GM12864 (cell line): ENCODE measurements at places on chromosomes 5 and 9.
A peak's percentile ranks its signal among the peaks of the same experiment; 100 is the strongest.

- DNase-seq: no peak
These were observed 31.2 kb upstream of the PTGS1 start for GRCh38 chr9:122339579-122339978.

DNA sequence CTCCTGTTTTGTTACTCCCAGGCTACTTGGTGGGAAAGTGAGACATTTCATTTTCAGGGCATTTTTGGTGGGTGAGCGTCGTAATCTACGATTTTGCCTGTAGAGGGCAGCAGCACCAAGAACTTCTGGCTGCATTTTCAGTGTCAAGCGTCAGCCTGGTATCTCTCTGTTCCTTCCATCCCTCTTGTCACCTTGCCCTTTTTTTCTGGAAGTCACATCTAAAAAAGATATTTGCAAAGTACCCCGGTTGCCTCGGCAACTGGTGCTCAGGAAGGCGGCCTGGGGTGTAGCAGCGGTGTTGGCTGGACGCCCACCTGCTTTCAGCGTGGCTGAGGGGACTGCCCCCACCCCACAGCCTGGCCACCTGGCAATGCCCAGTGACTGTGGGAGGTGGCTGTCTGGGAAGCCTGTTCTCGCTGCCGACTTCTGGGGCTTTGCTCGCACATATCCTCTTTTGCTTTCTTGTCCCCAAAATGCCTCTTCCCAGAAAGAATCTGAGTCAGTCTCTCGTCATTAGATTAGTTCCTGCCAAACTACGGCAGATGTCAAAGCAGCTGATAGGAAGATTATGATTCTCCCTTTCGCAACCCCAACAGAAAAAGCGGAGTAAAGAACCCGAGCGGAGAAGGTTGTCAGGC, 84.5 kb downstream of the ACER2 start:
- DNase-seq: no peak

- no peak for DNase-seq
These were observed 360.0 kb upstream of the ZNF462 start for GRCh38 chr9:106502930-106503329.

DNA sequence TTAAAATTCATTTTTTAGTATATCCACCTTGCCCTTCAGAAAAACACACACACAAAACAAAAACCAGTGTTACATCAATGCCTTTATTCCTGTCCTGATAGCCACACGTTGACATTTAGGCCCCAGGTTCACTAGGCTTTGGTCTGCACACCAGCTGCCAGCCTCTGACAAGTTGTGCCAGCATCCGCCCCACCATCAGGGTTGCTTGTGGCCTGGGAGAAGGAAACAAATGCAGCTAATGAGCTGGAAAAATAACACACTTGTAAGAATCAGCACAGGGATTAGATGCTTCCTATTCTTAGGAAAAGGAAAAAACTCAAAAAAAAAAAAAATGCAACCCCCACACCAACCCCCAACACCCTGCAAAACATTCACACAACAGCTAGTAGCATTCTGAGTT, 404.0 kb upstream of the GRIA1 start:
- no peak for DNase-seq

GRCh38 chr5:149605998-149606724, 24.9 kb downstream of the ARHGEF37 start:
- DNase-seq: peak; percentile 67

GRCh38 chr5:145948921-145949320, 12.5 kb downstream of the SH3RF2 start:
- DNase-seq: no peak

DNA sequence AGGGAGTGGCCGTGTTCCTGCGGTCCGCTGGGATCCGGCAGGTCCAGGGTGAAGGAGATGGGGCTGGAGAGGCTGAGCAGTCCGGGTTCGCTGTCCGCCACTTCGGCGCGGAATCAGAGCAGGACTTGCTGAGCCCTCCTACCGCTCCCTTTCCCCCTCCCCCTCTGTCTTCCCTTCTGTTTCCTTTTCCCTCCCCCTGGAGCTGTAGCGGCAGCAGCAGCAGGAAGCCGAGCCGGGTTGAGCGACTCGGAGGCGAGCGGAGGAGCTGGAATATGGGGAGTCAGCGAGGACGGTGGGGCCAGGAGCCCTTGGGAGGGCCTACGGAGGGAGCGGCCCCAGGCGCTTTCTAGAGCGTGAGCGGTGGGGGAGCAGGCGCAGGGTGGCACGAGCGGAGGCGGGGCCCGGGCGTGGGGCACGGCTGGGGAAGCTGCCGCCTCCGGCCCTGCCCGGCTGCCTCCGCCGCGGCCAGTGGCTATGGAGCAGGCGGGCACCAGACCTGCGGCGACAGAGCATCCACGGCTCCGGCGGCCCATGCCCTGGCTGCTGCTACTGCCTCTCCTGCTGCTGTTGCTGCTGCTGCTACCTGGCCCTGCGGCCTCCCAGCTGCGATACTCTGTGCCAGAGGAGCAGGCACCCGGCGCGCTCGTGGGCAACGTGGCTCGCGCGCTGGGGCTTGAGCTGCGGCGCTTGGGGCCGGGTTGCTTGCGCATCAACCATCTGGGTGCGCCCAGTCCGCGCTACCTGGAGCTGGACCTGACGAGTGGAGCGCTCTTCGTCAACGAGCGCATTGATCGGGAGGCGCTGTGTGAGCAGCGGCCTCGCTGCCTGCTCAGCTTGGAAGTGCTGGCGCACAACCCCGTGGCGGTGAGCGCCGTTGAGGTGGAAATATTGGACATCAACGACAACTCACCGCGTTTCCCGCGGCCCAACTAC, at the start of gene PCDHAC2:
Gene PCDHAC2, plus strand, starts transcription at position 184 of the 933 bp plus-strand sequence. Its CDS starts 291 bp downstream, at position 475.
- no peak for DNase-seq

- no peak for DNase-seq
These were observed 100.2 kb upstream of the RAI14 start for GRCh38 chr5:34555699-34556508.

DNA sequence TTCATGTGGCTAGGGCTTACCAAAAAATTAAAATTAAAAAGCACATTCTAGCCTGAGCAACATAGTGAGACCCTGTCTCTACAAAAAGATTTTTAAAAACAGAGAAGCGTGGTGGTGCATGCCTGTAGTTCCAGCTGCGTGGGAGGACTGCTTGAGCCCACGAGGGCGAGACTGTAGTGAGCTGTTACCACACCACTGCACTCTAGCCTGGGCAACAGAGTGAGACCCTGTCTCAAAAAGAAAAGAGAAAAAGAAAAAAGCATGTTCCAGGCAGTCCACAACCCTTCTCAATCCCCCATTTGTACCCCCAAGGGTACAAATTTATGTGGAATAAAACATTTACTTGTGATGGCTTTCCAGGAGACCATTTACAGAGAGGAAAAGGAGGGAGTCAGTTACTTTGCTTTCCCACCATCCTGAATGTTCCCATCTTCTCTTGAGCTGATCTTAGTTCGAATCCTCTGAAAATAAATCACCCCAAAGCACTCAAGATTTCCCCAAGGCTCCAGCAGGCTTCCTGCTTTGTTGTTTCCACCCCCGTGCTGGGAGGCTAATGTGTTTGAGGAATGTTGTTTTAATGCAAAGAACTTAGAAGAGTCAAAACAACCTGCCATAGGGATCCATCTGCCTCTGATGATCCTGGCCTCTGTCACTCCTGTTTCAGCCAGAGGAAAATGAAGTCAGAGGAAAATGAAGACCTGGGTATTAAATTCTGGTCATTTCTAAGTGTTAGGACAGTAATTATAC, 384.7 kb downstream of the BNC2 start:
- no peak for DNase-seq

DNA sequence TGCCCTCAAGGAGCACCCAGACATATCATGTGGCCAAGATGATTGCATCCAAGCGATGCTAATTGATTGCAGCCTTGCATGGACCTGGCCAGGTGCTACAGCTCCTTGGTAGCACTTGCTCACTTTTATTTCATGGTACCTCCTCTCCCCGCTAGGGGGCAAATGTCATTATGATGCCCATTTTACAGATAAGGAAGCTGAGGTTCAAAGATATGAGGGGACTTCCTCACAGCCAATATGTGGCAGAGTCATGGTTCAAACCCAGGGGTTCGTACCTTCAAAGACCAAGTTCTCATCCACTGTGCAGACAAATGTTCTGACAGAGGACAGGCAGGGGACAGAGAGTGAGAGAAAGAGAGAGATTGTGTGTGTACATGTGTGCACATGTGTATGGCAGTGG, 21.9 kb upstream of the KCNMB1 start:
- DNase-seq: no peak

DNA sequence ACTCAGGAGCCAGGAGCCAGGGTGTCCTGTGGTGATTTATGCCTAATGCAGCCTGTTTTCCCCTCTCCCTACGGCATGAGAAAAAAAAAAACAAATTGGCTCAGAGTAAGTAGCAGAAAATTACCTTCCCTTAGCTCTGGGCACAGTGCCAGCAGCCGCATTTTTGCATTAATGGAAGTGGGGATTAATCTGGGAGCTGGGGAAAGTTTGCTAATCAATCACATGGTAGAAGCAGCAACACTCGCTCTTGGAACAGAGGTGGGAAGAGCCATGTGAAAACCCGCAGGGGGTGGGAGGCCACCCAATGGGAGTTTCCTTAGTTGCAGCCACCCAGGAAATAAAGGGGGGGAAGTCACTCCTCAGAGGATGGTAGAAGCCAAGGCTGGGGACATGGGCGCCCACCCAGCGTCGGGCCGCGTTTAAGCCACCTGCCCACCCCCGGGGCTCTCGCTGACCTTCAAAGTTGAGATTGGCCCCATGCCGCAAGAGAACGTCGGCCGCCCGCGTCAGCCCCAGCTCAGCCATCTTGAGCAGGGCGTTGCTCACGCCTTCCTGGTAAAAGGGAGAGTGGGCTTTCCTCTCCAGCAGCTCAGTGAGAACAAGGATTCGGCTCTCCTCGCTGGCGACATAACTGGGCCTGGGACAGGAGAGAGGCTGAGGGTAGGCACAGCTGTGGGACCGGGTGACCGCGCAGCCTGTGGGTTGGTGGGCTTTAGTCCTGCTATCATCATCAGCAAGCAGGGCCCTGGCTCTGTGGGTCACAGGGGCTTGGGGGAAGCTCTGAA, 1.7 kb downstream of the ASB6 start:
- no peak for DNase-seq

GRCh38 chr5:75608870-75609269, 2.4 kb upstream of the ANKDD1B start:
- DNase-seq: no peak

DNA sequence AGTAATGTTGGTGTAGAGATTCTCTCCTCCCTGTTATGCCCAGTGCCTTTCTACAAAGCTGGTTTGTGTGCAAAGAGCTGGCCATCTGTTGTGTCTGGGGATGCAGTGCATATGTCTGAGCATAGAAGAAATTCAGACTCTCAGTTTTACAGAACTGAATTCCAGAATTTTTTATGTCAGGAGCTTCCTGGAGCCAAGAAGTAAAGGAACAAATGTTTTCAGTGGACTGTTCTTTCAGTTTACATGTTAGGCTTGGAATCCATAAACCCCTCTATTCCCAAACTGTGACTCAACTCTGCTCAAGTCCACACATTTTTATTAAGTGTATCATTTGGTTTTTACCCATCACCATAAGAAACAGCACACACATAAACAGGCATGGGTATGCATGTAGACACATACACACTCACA, 366.0 kb downstream of the BRINP1 start:
- no peak for DNase-seq

DNA sequence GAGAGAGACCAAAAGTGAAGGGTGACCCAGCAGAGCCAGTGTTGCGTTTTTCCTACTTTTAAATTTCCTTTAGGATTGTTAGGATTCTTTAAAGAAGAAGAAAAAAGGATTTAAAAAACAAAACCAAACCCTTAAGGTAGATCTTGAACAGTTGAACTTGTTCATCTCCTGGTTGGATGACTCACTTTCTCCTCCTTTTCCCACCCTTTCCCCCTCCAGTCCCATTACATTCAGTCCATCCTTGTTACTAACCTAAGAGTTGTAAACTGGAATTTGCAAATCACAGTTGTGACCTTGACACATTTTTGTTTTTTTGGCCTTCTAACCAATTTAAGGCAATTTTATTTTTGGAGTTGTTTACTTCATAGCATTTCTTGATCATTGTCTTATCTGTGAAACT, 289.2 kb downstream of the ARHGAP26 start:
- DNase-seq: no peak

GRCh38 chr5:36073595-36074216, 7.0 kb upstream of the UGT3A2 start:
- peak; percentile 25 for DNase-seq

DNA sequence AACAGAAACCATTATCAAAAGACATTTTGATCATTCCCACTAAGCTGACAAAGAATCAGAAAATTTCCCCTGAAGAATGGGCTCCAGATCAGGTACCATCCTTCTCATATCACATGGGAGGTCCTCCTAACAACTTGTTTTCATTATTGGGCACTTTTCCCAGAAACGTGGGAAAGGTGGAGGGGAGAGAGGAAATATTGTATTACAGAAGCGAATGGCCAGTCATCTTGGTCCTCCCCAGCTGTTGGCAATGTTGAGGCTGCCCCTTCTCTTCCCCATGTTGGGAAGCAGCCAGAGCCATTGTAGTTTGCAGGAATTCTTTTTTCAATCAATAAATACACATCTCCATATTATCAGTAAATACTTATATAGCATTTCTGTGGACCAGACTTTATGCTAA, 126.2 kb upstream of the ZNF608 start:
- DNase-seq: no peak

DNA sequence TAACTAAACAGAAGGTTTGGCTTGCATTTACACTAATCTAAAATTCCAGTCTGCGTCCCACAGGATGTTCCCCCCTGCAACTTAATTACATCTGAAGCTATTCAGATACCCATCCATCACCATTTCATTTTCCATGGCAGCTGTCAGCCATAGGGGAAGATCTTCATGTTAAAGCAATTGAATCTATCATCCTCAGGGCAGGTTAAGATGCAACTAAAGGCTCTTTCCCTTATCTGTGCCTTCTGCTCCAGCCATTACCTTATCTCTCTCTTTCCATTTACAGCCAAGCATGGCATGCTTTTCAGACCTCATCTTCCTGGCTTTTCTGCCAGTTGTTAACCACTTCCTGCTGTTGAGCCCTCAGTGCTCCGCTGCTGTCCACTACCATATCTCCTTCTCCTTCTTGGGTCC, 15.8 kb upstream of the HACD4 start:
- DNase-seq: no peak

DNA sequence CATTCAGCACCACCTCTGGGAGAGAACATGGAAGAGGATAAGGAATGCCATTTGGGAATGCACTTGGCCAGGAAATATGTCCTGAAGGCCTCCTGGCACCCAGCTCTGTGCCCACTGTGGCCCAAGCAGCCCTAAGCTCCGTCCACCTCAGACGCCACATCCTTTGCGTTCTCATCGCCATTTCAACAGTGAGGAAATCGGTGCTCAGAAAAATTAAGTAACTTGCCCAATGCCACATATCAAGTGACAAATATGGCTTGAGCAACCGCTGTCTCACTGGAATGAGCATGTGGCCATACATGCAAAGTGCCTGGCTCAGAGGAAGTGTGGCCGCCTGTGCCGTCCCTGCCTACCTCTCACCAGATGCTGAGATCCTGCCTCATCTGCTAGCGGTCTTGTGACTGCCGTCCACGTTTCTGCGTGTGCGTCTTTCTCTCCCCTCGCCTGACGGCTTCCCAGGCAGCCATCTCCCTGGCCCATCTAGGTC, 984 bp upstream of the DOK3 start:
- DNase-seq: peak; percentile 61

DNA sequence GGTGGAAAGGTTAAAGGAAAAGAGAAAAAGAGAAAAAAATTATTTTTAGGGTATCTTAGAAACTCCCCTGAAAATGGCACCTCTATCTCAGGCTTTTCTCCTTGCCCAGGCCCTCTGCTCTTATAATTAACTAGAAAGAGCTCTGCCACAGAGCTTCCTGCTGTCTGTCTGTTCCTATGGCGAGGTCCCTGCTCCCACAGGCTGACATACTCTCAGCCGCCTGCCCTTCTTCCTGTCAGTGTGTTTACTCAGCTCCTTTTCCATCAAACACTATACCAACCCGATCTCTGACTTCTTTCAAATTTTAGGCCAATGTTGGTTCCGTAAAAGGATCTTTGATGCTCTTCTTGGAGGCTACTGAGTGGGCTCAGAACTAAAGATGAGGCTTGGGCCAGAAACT, 482.6 kb downstream of the DMAC1 start:
- DNase-seq: no peak
